ENCODE measurements at places on chromosomes 16 and 17. TPM values are rescaled to one million over a fixed set of nuclear protein-coding genes. Genes with fewer than 3 reads are reported as not detected.

The PRSS21 gene
- total RNA-seq: 1.1 TPM

The NUP93 gene
- total RNA-seq: 79.2 TPM

The IGSF6 gene
- total RNA-seq: 4.7 TPM

The LGALS3BP gene
- 674 TPM for total RNA-seq

The FOXC2 gene
- 0.11 TPM for total RNA-seq

The KCNG4 gene
- not detected for total RNA-seq

The KRT32 gene
- total RNA-seq: not detected

The MYH13 gene
- total RNA-seq: not detected

The KRTAP2-3 gene
- total RNA-seq: not detected

The CTRB1 gene
- 19.1 TPM for total RNA-seq

The MT1G gene
- total RNA-seq: 995 TPM

GRCh38 chr16:57764341-57765159 lies 29.0 kb downstream of the KATNB1 start:
- DNase-seq: no peak

GRCh38 chr16:57147381-57148221 lies 38.2 kb downstream of the PSME3IP1 start:
- DNase-seq: no peak

DNA sequence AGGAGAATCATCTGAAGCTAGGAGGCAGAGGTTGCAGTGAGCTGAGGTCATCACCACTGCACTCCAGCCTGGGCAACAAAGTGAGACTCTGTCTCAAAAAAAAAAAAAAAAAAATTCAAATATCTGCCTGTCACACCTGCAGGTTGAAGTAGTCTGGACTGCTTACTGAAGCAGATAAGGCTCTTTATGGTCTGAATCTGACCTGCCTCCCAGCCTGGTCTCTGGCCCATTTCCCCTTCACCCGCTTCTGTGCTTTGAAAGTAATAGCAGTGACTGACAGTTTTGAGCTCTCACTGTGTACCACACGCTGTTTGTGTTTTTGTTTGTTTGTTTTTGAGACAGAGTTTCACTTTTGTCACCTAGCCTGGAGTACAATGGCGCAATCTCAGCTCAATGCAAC lies 5.8 kb downstream of the SEZ6L2 start:
- no peak for DNase-seq

GRCh38 chr17:66734186-66734943 lies 100.6 kb upstream of the CACNG5 start:
- DNase-seq: no peak

DNA sequence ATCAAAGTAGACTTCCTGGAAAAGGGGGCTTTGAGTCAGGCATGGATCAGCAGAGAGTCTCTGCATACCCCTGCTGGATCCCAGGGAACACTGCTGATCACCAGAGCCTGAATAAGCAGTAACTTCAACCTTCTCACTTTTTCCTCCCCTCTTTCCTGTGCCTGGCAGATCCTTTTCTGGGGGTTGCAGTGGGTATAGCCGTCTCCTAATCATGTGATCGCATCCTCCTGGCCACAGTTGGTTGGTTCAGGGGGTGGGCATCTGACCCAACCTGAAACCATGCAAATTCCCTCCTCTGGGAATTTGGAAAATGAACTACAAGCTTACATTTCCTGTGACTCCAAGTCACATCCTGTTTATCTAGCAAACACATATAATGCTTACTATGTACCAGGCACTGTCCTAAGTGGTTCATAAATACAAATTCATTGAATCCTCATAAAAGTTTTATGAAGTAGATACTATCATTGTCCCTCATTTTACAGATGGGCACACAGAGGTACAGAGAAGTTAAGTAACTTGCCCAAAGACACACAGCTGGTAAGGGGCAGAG lies 120.3 kb downstream of the AXIN2 start:
- no peak for DNase-seq

- peak; percentile 81 for DNase-seq
Observed at GRCh38 chr17:66727634-66728570, 107.0 kb upstream of the CACNG5 start.

DNA sequence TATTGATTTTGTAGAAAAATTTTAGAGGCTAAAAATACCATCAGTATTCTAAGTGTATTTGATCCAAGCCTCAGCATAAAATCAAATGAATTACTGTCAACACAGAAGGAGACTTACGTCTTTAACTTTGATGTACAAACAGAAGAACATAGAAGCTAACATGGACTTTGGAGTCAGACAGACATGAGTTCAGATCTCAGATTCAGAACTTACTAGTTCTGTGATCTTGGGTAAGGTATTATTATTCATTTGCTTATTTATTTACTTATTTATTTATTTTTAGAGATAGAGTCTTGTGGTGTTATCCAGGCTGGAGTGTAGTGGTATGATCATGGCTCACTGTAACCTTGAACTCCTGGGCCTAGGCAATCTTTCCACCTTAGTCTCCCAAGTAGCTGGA lies 4.0 kb upstream of the SLFN12L start:
- DNase-seq: no peak

GRCh38 chr17:65039336-65039988 lies 17.1 kb downstream of the GNA13 start:
- no peak for DNase-seq

GRCh38 chr17:28177351-28177750 lies 134.9 kb downstream of the NLK start:
- DNase-seq: no peak

- no peak for DNase-seq
Observed at GRCh38 chr17:45307290-45308015, 9.4 kb downstream of the MAP3K14 start.

DNA sequence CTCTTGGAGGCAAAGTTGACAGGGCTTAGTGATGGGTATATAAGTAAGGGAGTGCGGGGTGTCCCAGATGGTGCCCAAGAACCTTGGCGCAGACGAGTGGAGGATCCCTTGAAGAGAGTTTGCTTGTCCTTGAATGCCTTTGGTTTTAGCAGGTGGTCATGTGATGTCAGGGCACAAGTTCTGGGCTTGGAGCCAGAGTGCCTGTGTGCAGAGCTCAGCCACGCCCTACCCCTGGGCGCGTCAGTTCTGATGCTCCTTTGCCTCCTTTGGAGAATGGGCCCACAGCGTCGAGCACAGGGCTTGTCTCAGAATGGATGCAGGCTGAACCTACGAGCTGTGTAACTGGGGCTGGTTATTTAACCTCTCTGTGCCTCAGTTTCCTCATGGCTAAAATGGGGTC lies 412.2 kb upstream of the EEF2KMT start:
- DNase-seq: peak; percentile 84

GRCh38 chr17:21019976-21020586 lies 22.7 kb downstream of the USP22 start:
- no peak for DNase-seq

Data from colonic mucosa (tissue), 4 donors.